ENCODE measurements at places on chromosomes 2 and 18.
A peak's percentile ranks its signal among the peaks of the same experiment; 100 is the strongest.

DNA sequence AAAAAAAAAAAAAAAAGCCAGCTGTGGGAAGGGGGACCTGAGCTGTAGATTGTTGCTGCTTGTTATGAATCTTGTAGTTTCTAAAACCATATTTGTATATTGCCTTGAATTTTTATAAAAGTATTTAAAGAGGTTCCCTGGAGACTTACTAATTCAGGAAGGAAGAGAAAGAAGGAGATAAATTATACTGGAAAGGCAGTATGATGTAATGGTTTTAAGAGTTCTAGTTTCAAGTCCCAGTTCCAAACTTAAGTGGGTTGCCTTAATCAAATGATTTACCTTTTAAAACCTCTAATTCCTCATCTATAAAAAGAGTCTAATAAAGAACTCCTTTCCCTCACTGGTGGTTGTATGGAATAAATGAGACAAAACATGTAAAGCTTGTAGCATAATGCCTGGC lies 62.2 kb downstream of the PTRHD1 start:
- no peak for DNase-seq

- DNase-seq, result peak; percentile 62
Measured at GRCh38 chr2:161134547-161135518, 25.4 kb upstream of the TANK start.

GRCh38 chr2:44495544-44495943 lies 133.8 kb downstream of the CAMKMT start:
- no peak for DNase-seq

DNA sequence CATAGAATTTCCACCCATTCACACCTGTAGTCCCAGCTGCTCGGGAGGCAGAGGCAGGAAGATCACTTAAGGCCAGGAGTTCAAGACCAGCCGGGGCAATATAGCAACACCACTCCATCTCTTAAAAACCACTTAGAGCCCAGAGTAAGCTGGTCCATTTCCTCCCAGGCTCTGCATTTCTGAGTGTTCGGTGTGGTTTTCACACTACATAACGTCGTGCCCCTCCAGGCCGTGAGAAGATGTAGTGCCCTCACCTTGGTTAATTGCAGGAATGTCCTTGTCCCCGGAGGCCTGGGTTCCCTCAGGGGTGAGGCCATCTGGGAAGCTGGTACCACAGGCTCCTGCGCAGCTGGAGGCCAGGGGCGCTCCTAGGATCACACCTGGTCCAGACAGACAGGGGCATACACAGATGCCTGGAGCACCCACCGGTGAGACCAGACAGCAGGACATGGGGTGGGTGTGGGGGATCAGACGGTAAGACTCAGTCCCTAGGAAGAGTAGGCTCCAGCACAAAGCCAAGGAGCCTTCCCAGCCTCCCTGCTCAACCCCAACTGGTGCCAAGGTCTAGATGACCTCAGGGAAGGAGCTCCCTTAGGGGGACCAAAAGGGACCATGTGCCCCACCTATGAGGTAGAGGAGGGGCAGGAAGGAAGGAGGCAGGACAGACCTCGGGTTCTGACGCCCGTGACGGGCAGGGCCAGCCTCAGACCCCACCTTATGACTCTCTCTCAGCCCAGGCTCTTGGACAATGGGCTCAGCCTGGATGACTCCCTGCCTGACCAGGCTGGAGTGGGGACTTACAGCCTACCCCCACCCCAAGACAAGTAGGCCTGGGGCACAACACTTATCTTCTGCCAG lies 752 bp downstream of the ASTL start:
- DNase-seq, result no peak

- DNase-seq, result no peak
Measured at GRCh38 chr2:75222527-75222926, 23.2 kb upstream of the TACR1 start.

- DNase-seq, result peak; percentile 92
Measured at GRCh38 chr18:9743200-9744016, 35.3 kb downstream of the RAB31 start.

DNA sequence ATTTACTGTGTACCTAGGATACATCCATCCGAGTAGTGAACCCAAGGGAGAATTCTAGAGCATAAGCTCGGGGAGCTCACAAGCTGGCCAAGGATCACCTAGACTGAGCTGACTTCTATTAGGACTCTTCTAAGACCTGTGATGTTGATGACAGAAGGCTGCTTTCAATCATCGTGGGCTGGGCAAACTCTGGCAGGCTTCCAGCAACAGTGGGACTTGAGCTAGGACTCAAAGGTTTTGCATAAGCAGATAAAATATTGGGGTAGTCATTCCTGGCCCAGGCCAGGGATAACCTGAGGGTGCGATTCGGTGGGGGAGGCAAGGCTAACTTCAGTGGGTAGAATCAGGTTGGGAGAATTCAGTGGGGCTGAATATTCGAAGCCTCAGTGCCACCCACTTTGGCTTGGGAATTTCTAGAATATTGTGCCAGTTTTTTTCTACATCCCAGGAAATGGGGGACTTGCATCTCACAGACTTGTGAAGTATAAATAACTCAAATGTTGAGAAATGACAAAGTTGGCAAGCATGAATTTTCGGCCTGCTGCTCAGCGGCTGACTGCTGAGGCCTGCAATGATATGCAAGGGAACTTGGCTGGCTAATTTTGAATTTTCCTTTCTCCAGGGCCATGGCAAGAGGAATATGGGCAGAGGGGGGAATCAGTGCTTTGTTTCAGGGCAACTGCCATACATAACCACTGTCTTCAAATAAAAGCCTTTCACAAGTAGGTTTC lies 274.3 kb downstream of the PRKCE start:
- DNase-seq, result no peak

Measured in fibroblast of upper back skin (primary cell).